Omental fat pad (tissue), 4 donors: ENCODE measurements at places on chromosomes 13 and 19. TPM values are rescaled to one million over a fixed set of nuclear protein-coding genes. Genes with fewer than 3 reads are reported as not detected.

GRCh38 chr19:5828661-5829566 lies 10.6 kb downstream of the FUT6 start:
- no peak for DNase-seq

The CERS1 gene
- 0.19 TPM for total RNA-seq

GRCh38 chr19:19747357-19748220 lies 14.7 kb upstream of the ZNF14 start:
- DNase-seq: no peak

DNA sequence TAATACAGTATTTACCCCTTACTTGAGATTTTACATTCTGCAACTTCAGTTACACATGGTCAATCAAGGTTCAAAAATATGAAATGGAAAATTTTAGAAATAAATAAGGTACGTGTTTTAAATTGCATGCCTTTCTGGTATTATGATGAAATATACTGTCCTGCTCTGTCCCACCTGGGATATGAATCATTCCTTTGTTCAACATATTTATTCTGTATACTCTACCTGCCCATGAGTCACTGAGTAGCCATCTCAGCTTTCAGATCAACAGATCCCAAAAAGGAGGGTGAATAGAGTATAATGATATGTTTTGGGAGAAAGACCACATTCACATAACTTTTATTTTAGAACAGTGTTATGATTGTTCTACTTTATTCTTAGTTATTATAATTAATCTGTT lies 37.8 kb downstream of the STOML3 start:
- no peak for DNase-seq
